Endothelial cell (in vitro differentiated cells): ENCODE measurements at places on chromosomes 2 and 18. TPM values are rescaled to one million over a fixed set of nuclear protein-coding genes. Genes with fewer than 3 reads are reported as not detected.

DNA sequence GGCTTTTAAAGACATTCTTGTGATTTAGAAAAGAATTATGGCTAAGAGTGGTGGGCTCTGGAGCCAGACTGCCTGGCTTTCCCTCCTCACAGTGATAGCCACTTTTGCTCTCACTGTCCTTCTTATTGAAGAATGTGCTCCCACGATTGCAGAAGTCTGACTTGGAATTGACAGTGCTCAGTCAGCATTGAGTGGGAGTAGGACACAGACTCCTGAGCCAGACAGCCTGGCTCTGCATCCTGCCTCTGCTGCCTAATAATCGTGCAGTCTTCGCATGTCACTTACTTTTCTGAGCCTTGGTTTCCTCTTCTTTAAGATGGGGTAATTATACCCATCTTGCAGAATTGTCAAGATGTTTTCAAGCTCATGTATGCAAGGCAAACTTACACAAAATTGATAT, 23.3 kb downstream of the SPATS2L start:
- H3K36me3 ChIP-seq = peaks cover 10% of the 10 kb centered on the region
- peaks cover 5% of the 10 kb centered on the region for H3K27me3 ChIP-seq
- peak overlapping the region; percentile 52 for H3K27ac ChIP-seq
- no peaks in the 10 kb centered on the region for H3K4me1 ChIP-seq
- DNase-seq = no peak

- DNase-seq = no peak
- no peak overlapping the region for H3K4me3 ChIP-seq
These were observed 11.8 kb downstream of the PLEKHM3 start for GRCh38 chr2:208013285-208014178.

DNA sequence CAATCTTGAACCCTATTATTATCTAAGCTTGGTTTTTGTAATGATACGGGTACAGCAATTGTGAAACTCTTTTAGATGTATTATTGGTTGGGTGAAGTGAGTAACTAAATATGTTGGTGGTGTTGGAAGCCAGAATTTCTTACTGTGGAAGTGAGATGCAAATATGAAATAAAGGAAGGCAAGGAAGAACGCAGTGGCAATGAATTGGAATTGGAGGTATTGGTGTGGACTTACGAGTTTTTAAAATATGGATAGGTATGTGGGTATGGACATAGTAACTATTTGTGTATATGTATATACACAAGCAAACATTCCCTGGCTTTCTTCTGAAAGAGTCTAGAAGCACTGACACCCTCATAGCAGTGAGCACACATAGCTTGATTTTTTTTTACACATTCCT, 105.8 kb downstream of the RAB3GAP1 start:
- H3K4me1 ChIP-seq = no peaks in the 10 kb centered on the region
- no peak overlapping the region for H3K27ac ChIP-seq
- no peak overlapping the region for H3K4me3 ChIP-seq
- H3K27me3 ChIP-seq = no peaks in the 10 kb centered on the region
- peaks cover 24% of the 10 kb centered on the region for H3K36me3 ChIP-seq

- H3K36me3 ChIP-seq = no peaks in the 10 kb centered on the region
- H3K27me3 ChIP-seq = peaks cover 2% of the 10 kb centered on the region
- H3K4me3 ChIP-seq = no peak overlapping the region
- H3K27ac ChIP-seq = no peak overlapping the region
- no peaks in the 10 kb centered on the region for H3K4me1 ChIP-seq
- no peak for DNase-seq
These were observed 35.6 kb upstream of the BCL11A start for GRCh38 chr2:60589104-60589503.

- DNase-seq = no peak
- no peak overlapping the region for H3K27ac ChIP-seq
- peaks cover 12% of the 10 kb centered on the region for H3K4me1 ChIP-seq
- H3K4me3 ChIP-seq = no peak overlapping the region
- H3K36me3 ChIP-seq = no peaks in the 10 kb centered on the region
These were observed 354.1 kb downstream of the TXNL1 start for GRCh38 chr18:56284319-56284718.

- no peak overlapping the region for H3K27ac ChIP-seq
- H3K4me3 ChIP-seq = no peak overlapping the region
- no peak for DNase-seq
- peaks cover 18% of the 10 kb centered on the region for H3K4me1 ChIP-seq
These were observed 27.2 kb downstream of the WIPF1 start for GRCh38 chr2:174570318-174570958.

DNA sequence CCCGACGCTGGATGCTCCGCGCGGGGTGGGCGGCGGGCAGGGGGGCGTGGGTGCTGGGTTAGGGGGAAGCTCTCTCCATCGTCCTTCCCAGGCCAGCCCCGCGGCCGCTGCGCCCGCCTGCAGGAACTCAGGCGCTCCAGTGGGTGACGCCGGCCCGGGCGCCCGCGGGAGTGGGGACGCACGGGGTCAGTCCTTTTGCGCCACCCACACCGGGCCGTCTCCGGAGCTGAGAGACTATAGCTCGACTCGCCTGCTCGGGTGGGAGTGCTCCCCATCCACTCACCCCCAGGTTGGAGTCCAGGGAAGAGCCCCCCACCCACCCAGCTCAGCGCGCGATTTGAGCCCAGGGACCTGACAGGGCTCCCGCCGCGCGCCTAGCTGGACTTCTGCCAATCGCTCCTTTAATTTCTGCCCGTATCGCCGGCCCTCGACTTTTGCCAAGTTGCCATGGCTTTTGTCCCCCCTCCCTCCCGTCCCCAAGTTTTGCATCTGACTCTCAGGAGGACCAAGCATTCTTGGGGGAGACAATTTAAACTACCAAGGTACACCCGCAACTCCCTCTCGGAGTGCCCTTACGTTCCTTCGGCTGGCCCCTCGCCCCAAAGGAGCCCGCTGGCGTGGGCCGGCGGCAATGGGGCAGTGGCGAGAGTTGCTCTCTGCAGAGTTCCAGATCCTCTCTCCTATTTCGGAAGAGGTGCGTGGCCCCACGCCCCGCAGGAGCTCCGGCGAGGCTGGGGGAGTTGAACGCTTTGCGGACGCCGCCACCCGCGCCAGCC, 205.8 kb upstream of the SMAD2 start:
- no peak overlapping the region for H3K4me3 ChIP-seq
- H3K36me3 ChIP-seq = peaks cover 4% of the 10 kb centered on the region
- H3K27ac ChIP-seq = no peak overlapping the region
- H3K4me1 ChIP-seq = peaks cover 11% of the 10 kb centered on the region
- H3K27me3 ChIP-seq = peaks cover 18% of the 10 kb centered on the region

- peak overlapping the region; percentile 94 for H3K4me3 ChIP-seq
- H3K4me1 ChIP-seq = peaks cover 11% of the 10 kb centered on the region
- peak overlapping the region; percentile 85 for H3K27ac ChIP-seq
- H3K36me3 ChIP-seq = no peaks in the 10 kb centered on the region
- H3K27me3 ChIP-seq = peaks cover 2% of the 10 kb centered on the region
- peak; percentile 35 for DNase-seq
These were observed 811 bp downstream of the ADD2 start for GRCh38 chr2:70767079-70767698.

DNA sequence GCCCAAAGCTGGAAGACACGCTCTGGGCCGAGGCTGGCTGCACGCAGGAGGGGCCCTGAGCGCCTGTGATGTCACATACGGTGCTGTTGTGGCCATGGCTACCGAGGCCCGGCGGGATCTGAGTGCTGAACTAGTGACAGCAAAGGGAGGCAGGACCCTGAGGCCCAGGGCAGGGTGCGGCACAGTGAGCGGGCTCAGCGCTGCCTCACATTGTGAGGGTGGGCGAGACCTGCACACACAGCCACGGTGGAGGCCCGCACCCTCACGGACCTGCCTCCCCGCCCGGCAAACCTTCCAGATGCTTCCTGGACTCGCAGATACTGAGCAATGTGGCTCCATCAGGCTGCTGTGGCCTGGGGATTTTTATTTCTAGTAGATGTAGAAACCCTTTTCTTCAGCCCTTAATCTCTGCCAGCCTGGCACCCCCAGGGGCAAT, 133.8 kb upstream of the CTDP1 start:
- peaks cover 14% of the 10 kb centered on the region for H3K27me3 ChIP-seq
- no peaks in the 10 kb centered on the region for H3K36me3 ChIP-seq
- H3K4me3 ChIP-seq = no peak overlapping the region
- no peak overlapping the region for H3K27ac ChIP-seq
- no peak for DNase-seq

- H3K27me3 ChIP-seq = no peaks in the 10 kb centered on the region
- no peaks in the 10 kb centered on the region for H3K36me3 ChIP-seq
- peak; percentile 35 for DNase-seq
- H3K27ac ChIP-seq = no peak overlapping the region
- peaks cover 6% of the 10 kb centered on the region for H3K4me1 ChIP-seq
- no peak overlapping the region for H3K4me3 ChIP-seq
These were observed 79.9 kb downstream of the ALK start for GRCh38 chr2:29841386-29842004.

DNA sequence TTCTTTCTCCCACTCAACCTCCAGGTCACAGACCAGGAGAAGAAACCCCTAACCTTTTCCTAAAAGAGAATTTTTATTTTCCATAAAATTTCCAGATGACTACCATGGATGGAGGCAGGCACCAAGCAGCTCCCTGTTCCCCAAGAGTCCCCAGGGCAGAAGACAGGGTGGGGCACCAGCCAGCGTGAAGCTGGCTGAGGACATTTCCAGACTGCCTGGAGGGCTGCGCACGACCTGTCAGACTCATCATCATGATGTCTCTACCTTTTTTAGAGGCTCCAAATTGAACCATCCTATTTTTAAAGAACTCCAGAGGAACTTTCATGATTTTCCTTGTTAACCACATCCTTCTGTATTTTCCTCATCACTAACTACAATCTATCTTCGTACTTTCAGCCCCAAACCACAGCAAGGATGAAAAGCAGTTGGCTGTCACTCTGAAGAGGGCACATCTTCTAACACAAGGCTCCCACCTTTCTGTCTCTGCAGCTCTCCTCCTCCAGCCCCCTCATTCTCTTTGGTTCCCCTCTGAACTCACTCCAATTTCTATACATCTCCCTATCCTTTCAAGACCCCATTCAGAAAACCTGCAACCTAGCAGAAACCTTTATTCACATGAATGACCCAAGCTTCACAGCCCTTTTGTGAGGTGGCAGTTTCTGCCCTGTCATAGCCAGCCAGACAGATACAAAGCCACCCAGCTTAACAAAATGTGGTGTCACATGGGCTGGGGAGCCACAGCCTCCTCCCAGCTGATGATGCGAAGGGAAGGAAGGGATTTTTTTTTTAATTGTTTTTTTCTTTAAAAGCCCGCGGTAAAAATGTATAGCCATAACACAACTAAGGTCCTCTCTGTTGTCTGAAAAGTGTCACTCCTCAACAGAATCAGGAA, 11.1 kb downstream of the AMMECR1L start:
- H3K27me3 ChIP-seq = peaks cover 2% of the 10 kb centered on the region
- peaks cover 4% of the 10 kb centered on the region for H3K4me1 ChIP-seq
- H3K27ac ChIP-seq = peak overlapping the region; percentile 22

DNA sequence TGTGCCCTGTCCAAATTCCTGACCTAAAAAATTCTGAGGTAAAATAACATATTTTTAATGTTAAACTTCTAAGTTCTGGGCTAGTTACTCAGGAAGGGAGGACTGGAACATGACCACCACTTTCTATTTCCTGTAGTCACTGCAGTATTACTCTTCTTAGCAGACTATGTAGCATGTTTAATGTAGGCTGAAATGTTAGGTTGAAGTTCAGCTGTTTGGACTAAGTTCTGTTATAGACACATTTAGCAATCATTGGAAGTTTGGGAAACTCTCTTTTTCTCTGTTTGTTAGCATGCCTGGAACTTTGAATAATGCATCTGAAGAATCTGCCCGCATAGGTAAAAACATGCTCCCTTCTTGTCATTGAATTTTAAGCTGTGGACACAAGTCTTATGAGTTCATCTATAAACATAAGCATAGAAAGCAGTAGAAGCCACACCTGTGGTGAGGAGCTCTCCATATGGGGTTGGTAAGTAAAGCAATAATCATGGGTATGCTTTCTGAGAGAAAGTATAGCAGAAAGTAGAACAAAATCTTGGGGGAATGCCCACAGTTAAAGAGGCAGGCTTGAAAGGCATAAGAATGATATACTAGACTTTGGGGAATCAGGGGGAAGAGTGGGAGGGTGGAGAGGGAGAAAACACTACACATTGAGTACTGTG, 52.6 kb downstream of the IL1R2 start:
- no peak overlapping the region for H3K4me3 ChIP-seq
- peaks cover 33% of the 10 kb centered on the region for H3K4me1 ChIP-seq
- peaks cover 1% of the 10 kb centered on the region for H3K27me3 ChIP-seq
- no peak for DNase-seq
- no peaks in the 10 kb centered on the region for H3K36me3 ChIP-seq

DNA sequence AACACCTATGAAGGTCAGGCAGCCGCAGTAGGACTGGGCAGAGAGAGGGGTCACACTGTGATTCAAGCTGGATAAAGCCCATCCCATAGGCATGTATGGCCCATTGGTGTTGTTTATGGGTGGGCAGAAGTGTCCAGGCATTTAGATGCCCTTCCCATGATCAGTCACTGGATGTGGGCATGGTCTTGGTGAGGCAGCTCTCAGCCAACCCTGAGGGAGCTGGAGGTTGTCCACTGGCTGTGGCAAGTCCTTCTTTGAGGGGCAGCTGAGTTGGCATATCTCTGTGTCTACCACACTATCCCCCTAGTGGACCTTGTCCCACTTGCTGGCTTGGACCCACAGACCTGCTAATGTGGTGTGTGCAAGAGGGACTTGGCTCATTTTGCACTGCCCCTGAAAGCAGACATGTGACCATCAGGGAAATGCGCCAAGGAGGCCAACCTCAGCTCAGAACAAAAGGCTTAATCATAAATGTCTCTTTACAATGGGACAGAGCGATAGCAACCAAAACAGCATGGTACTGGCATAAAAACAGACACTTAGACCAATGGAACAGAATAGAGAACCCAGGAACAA, 82.0 kb downstream of the TMEM17 start:
- no peaks in the 10 kb centered on the region for H3K4me1 ChIP-seq
- DNase-seq = no peak
- H3K4me3 ChIP-seq = no peak overlapping the region

DNA sequence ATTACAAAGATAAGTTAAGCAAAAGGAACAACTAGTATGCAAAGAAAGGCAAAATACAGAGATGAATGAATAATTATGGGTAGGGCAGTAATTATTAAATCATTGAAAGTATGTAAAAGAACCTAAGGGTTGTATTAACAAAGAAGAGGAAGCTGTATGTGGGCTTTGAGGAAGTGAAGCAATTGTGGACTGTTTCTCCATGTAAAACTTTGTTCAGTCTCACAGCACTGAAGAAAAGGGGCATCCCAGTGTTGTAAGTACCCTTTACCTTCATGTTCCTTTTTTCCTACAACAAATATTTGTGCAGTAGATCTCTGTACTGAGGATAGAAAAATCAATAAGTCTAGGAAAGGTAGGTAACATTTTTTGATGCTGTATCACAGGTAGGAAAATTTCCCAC, 388.7 kb upstream of the NRP2 start:
- H3K36me3 ChIP-seq = peaks cover 3% of the 10 kb centered on the region
- peaks cover 5% of the 10 kb centered on the region for H3K4me1 ChIP-seq
- H3K27ac ChIP-seq = no peak overlapping the region
- no peak overlapping the region for H3K4me3 ChIP-seq
- H3K27me3 ChIP-seq = no peaks in the 10 kb centered on the region

Gene COL4A3
- total RNA-seq = not detected

Gene NGEF
- total RNA-seq = 1.4 TPM

Gene FBLN7
- 0.36 TPM for total RNA-seq

Gene C18orf32
- total RNA-seq = 33.2 TPM

Gene TUBA4A
- total RNA-seq = 18.7 TPM

Gene MOCOS
- 0.56 TPM for total RNA-seq

Gene MC2R
- total RNA-seq = not detected

Gene DCAF17
- total RNA-seq = 16.2 TPM
